HS-27A (cell line): ENCODE measurements at places on chromosomes 7 and 10.
A peak's percentile ranks its signal among the peaks of the same experiment; 100 is the strongest.

DNA sequence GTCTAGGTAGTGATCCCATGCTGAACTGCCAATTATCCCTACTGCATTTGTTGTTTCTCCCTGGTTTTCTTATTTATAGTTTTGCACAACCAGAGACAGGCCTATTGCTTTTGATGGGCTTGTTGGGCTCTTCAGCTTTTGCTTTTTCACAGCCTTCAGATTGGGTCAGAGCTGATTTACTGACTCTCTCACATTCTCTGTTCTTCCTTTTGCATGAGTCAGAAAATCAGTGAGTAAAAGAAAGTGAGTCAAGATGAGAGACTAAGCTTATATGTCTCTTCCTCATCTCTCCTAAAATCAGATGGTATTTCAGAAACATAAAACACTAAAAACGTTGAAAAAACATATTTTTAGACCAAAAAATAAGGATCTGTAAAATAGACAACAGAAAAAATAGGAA, 1135.4 kb downstream of the XPNPEP1 start:
- no peak for DNase-seq

GRCh38 chr7:93923296-93923695, 1.8 kb downstream of the GNG11 start:
- no peak for DNase-seq

- no peak for DNase-seq
These were observed 29.7 kb upstream of the GPAM start for GRCh38 chr10:112213098-112213823.

- DNase-seq, result no peak
These were observed 173.6 kb downstream of the ARHGAP12 start for GRCh38 chr10:31754803-31755624.

DNA sequence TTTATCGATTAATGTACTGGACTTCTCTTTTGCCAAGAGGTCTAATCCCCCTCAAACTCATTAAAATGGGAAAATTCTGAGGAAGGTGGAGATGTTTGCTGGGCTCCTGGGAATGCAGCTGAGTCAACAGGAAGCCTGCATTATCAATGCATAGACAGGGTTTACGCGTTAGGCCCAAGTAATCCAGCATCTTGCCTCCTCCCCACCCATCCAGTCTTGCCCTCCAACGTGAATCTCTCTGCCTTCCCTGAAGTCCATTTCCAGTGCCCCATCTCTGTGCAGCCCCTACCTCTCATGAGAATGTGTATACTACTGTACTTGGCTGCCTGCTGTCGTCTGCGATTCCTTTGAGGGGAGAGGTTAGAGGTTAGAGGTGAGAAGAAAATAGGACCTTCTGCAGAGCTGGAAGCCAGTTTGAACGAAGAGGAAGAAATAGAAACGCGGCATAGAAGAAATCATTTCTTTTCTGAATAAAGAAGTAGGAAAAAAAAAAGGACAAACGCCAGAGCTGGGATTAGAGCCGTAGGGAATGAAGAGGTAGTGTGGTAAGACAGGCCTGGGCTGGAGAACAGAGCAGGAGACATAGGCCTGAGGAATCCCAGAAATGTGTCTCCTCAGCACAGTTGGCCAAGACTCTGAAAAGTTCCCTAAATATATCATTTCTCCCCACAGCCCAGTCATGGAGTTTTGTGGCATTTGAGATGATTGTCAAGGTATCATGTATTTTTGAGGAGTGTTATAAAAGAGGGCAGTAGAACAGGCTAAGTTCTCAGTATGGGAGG, 75.6 kb downstream of the MYOF start:
- DNase-seq, result no peak

DNA sequence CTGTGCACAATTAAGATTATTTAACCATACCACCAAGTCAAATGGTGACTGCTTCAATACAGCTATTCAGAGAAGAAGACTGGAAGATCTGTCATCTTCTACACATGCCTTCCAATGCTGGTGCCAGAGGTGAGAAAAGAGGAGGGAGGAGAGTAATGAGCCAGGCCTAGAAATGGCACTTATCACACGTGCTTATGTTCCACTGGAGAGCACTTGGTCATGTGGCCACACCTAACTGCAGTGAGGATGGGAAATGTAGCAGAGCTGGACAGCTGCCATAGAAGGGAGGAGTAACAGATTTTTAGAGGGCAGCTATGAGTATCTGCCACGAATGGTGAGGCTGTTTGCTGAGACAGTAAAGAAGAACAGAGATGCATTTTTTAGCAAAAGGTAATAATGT, 77.1 kb downstream of the MPLKIP start:
- no peak for DNase-seq

DNA sequence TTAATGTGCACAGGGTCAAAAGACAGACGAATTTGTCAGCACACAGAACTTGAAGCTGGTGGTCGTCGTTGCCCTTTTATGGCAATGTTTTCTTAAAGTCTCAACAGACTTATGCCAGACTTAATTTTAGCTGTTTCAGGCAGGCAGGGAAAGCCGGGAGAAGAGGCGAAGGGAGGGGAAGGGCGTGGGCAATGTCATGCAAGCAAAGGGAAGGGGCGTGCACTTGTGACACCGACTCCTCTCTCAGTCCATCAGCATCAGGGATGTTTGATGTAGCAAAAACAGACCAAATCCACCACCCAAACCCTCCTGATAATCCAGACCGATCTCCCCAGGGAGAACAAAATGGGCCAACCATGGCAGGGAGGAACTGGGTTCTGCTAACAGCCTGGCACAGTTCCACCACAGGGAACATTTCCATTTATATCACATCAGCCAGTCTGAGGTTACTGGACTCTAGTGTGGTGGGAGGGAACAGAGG, 118.1 kb upstream of the RHEB start:
- peak; percentile 31 for DNase-seq

GRCh38 chr10:71268758-71269157, 50.3 kb upstream of the SLC29A3 start:
- no peak for DNase-seq

DNA sequence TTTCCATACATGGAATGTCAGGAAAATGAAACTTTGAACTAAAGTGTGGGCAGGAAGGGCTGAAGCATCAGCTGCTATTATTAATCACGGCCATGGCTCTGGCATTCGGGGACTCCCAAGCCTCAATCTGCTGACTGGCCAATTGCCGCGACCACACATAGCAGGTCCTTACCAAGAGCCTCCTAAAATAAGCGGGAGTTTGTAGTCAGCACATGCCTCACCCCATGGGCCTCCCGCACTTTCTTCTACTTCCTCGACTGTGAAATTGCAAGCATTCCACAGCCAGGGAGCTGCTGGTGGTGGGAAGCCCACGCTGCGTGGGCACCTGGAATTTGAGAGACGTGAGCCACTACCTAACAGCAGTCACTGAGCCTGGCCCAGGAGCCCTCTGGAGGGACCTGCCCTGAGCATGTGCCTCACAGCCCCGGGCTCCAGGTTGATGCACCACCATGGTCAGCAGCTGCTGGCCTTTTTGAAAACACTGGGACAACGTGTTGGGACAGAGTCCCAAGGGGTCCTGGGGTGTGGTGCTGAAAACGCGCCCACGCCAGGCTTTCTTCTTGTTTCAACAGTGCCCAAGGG, 211.4 kb downstream of the TNS3 start:
- no peak for DNase-seq

- no peak for DNase-seq
These were observed 845.3 kb downstream of the TYW1 start for GRCh38 chr7:67841896-67842295.

DNA sequence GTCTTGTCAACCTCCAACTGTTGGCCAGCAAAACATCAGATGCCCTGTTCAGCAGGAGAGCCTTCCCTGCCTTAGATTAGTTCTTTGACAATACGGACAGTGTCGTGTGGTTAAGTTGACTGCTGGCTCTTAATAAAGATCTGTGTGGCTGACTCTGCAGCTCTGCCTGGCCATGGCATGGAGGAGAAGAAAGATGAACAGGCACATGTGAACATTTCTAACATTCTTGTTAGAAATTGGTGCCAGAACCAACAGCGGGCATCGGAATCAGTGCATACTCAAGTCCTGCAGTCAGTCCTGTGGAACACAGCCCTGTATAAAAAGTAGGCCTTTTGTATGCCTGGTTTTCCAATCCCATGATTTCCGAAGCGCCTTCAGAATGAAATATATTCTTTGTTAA, 455.6 kb downstream of the POM121L12 start:
- DNase-seq, result no peak

GRCh38 chr10:2825841-2826240, 241.5 kb upstream of the PFKP start:
- no peak for DNase-seq

DNA sequence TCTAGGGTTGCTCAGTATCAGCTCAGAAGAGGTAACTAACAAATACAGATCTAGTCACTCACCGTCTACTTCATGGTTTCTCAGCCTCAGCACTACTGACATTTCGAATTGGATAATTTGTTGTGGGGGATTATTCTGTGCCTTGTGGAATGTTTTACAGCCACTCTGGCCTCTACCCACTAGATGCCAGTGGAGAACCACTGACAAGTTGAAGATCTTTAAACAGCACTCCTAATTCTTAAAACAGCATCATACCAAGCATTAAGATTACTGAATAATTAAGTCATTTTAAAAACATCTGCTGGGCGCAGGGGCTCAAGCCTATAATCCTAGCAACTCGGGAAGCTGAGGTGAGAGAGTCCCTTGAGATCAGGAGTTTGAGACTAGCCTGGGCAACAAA, 82.6 kb downstream of the UPF2 start:
- no peak for DNase-seq

- no peak for DNase-seq
These were observed 9.8 kb upstream of the PLAC9 start for GRCh38 chr10:80122746-80123145.

DNA sequence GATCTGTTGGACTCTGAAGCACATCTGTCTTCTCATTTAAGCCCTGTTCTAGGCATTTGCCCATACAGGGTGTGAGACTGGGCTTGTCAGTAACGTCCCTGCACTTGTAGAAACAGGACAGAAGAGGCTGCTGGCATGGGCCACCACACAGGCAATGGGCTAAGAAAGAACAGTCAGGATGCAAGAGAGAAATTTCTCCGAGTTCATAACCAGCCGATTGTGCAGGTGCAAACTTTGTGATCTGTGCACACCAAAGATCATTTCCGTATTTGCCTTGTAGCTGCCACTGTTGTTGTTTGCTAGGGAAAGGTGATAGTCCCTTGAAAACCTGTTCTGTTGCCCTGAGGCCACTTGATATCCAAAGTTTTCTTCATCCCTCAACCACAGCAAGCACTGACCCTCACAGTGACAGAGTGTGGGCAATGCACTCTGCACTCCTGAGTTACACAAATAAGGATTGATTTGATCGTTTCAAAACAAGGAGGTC, 20.3 kb downstream of the KLF6 start:
- DNase-seq, result no peak

GRCh38 chr7:138396251-138397070, 63.6 kb upstream of the TRIM24 start:
- DNase-seq, result no peak

GRCh38 chr7:541661-542060, 22.0 kb upstream of the PDGFA start:
- no peak for DNase-seq

DNA sequence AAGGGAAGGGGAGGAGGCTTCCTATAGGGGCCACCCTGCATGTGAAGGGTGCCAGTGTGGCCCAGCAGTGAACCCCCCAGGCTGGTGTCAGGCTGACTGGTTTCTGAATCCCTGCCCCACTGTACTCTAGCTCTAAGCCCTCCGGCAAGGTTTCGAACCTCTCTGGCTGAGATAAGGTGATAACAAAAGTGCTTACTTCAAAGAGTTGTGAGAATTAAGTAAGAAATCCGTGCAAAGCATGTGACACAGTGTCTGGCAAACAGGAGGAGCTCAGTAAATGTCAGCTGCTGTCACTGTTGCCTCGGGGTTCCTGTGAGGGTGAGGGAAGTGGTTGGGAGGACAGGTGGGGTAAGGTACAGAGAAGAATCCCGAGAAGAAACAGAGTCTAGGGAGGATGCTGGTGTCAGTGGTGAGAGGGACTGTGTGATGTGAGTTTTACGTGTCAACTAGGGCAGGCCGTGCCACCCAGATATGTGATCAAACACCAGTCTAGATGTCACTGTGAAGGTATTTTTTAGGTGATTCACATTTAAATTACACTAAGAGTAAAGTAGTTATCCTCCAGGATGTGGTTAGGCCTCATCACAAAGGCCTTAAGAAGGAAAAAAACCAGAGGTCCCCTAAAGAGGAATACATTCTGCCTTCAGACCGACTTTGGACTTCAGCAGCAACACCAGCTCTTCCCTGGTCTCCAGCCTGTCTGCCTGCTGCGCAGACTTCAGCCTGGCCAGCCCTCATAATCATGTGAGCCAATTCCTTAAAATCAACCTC, 64.4 kb downstream of the BPGM start:
- no peak for DNase-seq

DNA sequence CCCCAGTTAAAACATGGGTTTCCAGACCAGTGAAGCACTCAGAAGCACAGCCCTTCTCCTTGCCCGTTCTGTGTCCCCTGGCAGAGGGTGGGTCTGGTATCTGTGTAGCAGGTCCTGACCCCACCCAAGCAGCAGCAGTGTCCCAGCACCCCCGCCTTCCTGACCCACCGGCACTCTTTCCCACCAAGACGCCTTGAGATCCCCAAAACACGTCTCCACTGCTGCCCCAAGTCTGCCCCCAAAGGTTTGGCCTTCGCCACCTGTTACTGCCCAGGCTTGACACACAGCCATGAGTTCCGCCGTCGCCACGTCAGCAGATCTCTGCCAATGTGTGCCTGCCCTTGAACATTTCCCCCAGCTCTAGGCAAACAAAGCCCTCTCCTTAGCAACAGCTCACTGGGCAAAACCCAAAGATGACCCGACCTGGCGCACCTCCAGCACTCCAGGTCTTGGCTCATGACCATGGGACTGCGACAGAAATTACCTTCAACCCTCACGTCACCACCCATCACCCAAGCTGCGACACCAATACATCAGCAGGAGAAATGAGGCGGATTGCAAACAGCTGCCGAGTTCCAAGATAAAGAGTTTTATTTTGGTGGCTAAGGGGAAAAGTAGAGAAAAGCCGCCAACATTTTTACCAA, 75.6 kb downstream of the CTBP2 start:
- no peak for DNase-seq

DNA sequence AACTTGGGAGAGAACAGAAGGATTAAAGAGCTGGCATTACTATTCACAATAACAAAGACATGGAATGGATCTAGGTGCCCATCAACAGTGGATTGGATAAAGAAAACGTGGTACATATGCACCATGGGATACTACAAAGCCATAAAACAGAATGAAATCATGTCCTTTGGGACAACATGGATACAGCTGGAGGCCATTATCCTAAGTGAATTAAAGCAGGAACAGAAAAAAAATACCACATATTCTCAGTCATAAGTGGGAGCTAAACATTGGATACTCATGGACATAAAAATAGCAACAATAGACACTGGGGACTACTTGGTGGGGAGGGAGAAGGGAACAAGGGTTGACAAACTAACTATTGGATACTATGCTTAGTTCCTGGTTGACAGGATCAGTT, 133.2 kb upstream of the ITGB1 start:
- no peak for DNase-seq

- DNase-seq, result no peak
These were observed 580.1 kb downstream of the CCSER2 start for GRCh38 chr10:84908491-84908890.

- no peak for DNase-seq
These were observed 58.3 kb downstream of the MKX start for GRCh38 chr10:27687326-27687725.

GRCh38 chr10:87667493-87667892, 7.8 kb downstream of the PAPSS2 start:
- DNase-seq, result no peak

GRCh38 chr10:101321073-101321472, 32.9 kb upstream of the BTRC start:
- no peak for DNase-seq
